ENCODE measurements at places on chromosomes 13 and 19.

DNA sequence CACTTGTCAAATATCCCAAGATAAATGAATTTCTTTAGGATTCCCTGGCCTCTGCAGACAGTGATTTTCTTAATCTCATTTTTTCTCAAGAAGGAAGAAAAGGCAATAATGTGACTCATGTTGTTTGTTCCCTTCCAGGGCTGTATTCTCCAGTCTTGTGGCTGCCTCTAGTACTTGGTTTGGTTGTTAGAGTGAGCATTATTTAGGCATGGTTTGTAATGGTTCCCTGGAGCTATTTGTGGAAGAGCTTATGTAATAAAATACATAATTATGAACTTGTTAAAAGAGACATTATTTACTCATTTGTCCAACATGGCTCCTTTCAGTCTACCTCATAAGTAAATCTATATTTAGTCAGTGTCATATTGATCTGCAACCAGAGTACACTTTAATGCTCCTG, 270.4 kb downstream of the DCT start:
- no peak for DNase-seq

- DNase-seq = no peak
Observed at GRCh38 chr13:111186305-111186935, 71.3 kb downstream of the ARHGEF7 start.

- DNase-seq = no peak
Observed at GRCh38 chr19:51547397-51548212, 16.1 kb upstream of the SIGLEC6 start.

- no peak for DNase-seq
Observed at GRCh38 chr19:57026476-57026875, 93.3 kb upstream of the USP29 start.

- DNase-seq = no peak
Observed at GRCh38 chr13:29523199-29523961, 72.1 kb downstream of the SLC7A1 start.

All from SHP77 (cell line).